Activated naive CD4-positive, alpha-beta T cell treated with anti-CD3 and anti-CD28 coated beads for 36 hours (primary cell): ENCODE measurements at places on chromosomes 5 and 9. TPM values are rescaled to one million over a fixed set of nuclear protein-coding genes. Genes with fewer than 3 reads are reported as not detected.

PCDHGA10 gene
- not detected for total RNA-seq

PALM2AKAP2 gene
- total RNA-seq: 2.8 TPM

ADGRD2 gene
- not detected for total RNA-seq

PCDHGB7 gene
- total RNA-seq: not detected

FAM120AOS gene
- 25.5 TPM for total RNA-seq

DELE1 gene
- 48.0 TPM for total RNA-seq

PDZD2 gene
- total RNA-seq: 0.05 TPM

DNA sequence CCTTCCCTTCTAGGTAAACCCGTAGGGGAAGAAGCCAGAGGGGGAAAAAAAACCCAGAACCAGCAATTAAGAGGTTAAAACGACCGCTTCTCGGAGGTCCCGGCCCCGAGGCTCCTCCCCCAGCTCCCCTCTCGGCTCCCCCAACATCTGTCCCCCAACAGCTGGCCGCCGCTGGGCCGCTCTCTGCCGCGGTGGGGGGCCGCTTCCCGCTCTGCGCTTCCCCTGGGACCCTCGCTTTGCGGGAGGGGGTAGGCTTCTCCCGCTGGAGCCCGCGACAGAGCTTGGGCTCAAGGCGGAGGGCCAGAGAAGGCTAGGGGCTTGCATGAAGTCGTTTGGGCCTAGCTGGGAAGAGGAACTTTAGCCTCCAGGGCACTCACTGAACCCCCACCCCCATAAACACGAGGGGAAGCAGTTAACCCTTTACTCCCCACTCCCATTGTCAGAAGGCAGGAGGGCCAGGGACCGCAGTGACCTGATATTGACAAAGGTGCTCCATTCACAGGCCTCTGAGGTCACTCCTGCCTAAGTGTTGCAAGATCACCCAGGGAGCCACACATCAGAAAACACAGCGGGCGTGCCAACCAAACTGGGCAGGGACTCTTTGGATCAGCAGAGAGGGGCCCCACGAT is 7.5 kb downstream of the LHX6 start:
- DNase-seq: no peak

GRCh38 chr5:140794595-140795258 is at the start of gene PCDHA2:
Gene PCDHA2 (plus strand): TSS chr5:140794852.
- DNase-seq: no peak

- no peak for DNase-seq
Measured at GRCh38 chr5:2524620-2525019, 226.9 kb downstream of the IRX2 start.

DNA sequence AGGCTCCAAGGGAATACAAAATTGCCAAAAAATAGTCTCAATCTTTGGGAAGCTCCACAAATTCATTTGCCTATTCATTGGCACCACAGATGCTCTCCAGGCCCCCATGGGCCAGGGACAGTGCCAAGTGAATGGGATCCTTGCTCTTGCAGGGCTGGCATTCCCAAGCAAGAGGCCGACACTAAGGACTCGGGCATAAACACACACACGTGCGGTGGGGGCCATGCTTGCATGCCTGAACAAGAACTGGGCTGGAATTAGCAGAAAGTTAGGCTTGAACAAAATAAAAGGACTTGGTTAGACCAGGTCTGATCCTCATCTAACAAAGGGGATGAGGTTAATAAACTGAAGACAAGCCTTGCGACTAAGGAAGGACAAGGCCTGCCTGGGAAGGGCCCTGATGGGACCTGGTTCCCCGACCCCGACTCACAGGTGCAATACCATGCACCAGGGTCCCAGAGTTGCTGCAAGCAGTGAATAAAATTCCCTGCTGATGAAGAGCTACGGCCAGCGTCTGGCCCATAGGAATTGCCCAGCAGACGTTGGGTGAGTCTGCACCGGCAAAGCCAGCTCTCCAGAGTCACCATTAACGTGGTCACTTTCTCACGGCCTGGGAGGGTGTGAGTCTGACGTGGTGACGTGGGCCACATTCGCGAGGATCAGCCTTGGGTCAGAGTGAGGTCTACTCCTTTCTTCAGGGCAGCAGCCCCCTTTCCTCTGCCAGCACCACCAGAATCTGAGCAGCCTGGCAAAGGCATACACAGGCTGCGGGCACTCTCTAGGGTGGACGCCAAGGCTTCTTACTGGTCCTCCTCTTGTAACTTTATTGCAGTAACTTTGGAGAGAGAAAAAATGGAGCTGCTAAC is 77.4 kb upstream of the FCN1 start:
- no peak for DNase-seq

GRCh38 chr5:55692509-55692908 is 19.6 kb downstream of the SLC38A9 start:
- no peak for DNase-seq

DNA sequence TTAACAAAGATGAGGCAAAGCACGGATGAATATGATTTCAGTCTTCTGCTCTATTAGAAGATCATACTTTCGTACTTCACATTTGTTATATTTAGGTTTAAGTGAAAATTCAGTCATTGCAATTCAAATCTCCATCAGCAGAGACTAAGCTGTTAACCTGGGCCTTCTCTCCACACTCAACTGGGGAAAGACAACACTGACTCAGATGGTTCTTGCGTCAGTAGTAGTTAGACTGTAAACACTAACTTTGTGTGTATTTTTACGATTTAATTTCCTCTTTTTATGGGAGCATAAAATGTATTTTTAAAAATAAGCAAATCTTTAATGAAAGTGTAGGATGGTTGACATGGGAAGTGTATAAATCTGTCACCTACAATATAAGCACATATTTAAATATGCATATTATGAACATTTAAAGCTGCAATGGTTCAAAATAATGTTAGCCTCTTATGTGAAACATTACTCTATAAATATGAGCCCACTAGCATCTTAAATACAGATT is 42.7 kb upstream of the ZNF608 start:
- no peak for DNase-seq

GRCh38 chr5:110616009-110616408 is 110.5 kb downstream of the TMEM232 start:
- DNase-seq: no peak
